ENCODE measurements at places on chromosomes 6 and 20.
A peak's percentile ranks its signal among the peaks of the same experiment; 100 is the strongest.

DNA sequence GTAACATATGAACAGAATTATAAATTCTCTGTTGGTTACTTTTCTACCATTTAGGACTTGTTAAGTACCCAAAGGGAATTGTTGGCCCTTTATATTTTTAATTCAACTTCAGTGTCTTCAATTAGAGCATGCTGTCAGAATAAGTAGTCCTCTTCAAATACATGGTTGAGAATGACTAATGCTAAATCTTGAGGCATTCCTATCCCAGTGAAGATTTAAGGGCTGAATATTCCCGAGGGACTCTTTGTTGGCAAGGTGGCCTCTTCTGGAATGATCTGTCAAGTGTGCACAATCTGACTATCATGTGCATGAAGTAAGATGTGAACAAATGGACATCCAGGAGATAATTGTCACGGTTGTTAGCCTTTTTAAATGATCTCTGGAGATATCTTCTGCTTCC is 421.7 kb downstream of the BMP2 start:
- no peak for DNase-seq

DNA sequence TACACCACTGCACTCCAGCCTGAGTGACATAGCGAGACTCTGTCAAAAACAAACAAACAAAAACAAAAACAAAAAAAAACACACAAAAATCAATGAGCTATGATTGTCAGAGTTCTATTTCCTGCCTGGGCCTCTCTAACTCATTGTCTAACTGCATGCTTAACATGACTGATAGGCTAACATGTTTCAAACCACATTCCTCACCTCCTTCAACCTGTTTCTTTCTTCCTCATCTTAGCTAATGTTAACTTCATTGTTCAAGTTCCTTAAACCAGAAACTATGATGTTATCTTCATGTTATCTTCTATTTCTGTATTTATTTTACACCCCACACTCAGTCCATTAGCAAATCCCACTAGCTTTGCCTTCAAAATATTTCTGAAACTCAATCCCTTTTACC is 41.5 kb downstream of the BEND6 start:
- DNase-seq = no peak

- no peak for DNase-seq
Measured at GRCh38 chr6:118092086-118092485, 185.0 kb downstream of the SLC35F1 start.

DNA sequence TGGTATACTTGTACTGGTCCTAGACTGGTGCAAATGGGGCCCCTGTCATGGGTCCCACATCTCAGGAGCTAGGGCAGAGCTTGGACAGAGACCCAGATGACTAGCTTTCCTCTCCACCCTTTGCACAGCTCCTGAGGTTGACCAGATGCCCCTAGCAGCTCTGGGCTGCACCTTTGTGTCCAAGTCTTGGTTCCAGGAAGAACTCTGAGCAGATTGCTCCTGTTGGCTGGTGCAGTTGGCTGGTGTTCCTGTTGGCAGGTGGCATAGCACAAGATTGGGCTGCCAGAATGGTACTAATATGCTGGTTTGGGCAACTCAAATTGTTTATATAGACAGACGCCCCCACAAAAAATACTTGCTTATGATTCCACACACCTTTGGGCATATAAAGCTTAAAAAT is 89.4 kb upstream of the EZR start:
- no peak for DNase-seq

GRCh38 chr6:32164295-32164694 is at the start of gene EGFL8:
EGFL8 (plus strand) TSS chr6:32164595; CDS start chr6:32166166, 1,571 bp downstream.
- no peak for DNase-seq

DNA sequence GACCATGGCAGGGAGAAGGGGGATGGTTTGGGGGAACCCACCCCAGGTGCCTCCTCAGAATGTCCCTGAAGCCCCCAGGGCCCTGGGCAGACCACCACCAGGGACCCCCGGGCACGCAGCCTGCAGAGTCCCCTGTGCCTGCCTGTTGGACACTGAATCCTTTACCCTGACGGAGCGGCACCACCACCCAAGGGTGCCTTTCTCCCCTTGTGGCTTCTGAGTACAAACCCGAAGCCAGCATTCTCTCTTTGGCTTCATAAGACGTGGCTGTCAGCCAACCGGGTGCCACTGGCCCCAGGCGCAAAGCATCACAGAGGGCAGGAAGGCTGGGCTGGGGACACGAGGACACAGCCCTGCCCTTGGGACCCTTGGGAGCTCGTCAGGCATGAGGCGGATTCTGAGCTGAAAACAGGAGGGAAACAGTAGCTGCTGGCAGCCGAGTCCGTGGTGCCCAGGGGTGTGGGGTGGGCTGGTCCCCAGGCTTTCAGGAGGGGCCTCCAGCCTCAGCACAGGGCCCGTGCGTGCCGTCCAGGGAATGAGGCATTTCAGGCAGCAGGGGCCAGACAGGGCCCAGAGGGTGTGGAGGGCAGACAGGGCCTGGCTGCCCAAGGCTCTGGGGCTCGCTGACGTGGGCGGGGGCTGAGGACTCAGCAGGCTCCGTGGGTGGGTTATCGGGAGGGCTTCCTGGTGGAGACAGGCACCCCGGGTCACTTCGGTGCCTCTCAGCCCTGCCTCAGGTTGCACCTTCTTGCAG is 3.5 kb downstream of the COL9A3 start:
- DNase-seq = no peak

- peak; percentile 59 for DNase-seq
Measured at GRCh38 chr6:106510090-106510970, 119.0 kb downstream of the RTN4IP1 start.

GRCh38 chr6:69863766-69864165 is 2.6 kb upstream of the COL19A1 start:
- no peak for DNase-seq
